Endothelial cell (in vitro differentiated cells): ENCODE measurements at places on chromosomes 13 and 19.

DNA sequence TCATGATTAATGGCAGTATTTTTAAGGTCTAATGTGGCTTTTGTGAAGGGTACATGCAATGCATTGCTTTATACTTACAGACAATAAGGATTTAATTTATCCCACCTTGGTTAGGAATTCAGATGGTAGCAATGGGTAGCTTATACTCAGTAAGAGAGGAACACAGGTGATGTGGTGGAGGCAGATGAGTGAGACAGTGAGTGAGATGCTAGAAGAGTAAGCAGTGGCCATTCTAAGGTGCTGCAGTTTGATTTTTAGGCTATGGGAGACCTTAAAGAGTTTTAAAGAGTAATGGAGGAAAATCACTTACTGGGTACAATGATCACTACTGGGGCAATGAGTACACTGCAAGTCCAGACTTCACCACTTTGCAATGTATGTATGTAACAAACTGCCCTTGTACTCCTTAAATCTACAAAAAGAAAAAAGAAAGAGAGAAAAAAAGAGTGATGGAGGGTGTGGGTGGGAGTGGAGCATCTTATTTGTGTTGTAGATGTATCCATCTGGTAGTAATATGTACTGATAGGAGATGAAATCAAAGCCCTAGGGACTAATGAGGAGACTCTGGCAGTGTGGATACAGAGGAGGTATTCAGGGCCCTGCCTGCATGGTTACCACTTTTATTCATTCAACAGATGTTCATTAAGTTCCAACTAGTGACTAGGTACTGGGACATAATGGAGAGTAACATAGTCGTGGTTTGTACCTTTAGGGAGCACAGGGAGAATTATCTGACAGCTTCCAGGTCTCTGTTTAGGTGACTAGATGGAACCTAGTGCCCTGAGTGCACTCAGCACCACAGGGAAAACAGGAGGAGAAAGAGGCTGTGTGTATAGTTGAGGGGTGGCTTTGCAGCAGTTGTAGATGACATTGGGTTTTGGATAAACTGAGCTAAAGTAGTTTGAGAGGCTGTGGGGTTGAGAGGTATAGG is 99.0 kb downstream of the GPC6 start:
- DNase-seq, result no peak

- no peak for DNase-seq
Measured at GRCh38 chr13:94706101-94706842, 6.1 kb downstream of the SOX21 start.

DNA sequence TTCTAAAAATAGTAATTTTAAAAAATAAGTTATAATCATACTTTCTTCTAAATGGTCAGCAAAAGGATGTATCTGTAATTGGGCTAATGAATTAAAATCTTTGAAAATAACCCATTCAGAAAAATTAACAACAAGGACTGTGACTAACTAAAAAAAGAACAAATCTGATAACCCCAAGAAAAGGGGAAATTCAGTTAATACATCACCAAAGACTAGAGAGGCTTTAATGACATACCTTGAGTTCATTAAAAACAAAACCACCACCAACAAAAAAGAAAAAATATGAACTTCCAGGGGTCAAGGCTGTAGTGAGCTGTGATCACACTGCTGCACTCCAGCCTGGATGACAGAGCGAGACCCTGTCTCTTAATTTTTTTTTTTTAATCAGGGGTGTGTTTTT is 121.8 kb downstream of the TBC1D4 start:
- DNase-seq, result no peak

DNA sequence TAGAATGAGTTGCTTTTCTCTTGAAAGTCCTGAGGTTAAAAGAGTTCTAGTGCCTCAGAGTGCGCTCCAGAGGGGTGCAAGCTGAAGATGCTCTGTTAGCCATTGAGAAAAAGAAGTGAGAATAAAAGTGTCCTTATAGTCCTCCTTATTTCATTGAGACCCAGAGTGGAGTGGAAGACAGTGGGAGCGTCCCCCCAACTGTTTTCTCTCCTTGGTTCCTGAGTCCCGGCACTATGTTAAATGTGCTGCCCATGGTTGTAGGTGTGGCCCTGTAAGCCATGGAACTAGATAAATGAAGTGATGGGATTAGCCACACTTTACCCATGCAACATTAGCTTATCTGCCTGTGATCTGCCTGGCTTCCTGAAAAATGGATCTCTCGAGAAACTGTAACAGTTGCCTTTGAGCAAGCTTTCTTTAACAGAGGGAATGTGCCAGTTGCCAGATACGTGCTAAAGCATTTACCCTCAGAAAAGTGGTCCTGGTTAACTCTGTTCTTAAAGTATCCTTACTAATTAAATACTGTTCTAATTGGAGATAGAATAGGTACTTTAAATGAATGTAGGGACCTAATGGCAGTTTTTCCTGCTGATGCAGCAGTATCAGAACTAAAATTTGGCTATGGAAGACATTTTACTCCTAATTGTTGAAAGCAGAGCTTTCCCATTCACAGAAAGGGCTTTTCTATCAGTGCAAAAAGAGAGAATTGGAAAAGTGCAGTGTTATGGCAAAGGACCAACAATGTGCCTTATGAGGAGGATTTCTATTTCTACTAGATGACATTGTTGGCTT is 21.4 kb upstream of the PSG9 start:
- DNase-seq, result peak; percentile 18

GRCh38 chr13:39185326-39185725 is 147.1 kb downstream of the NHLRC3 start:
- DNase-seq, result no peak
